ENCODE measurements at places on chromosomes 4 and X. TPM values are rescaled to one million over a fixed set of nuclear protein-coding genes. Genes with fewer than 3 reads are reported as not detected.

The IL2RG gene
- 0.12 TPM for total RNA-seq

The NLRP2B gene
- total RNA-seq = not detected

The CWH43 gene
- not detected for total RNA-seq

The VEGFC gene
- total RNA-seq = 9.2 TPM

The CENPVL1 gene
- total RNA-seq = not detected

The CXCL13 gene
- total RNA-seq = not detected

The PNMA6F gene
- total RNA-seq = not detected

The RNF175 gene
- total RNA-seq = not detected

The LGI2 gene
- total RNA-seq = 0.09 TPM

The AMTN gene
- 0.18 TPM for total RNA-seq

The FOXO4 gene
- 1.4 TPM for total RNA-seq

The PGM2 gene
- 19.1 TPM for total RNA-seq

The CCDC120 gene
- 3.5 TPM for total RNA-seq

The RTL3 gene
- 0.16 TPM for total RNA-seq

The RAB41 gene
- total RNA-seq = not detected

The ETDA gene
- total RNA-seq = not detected

The DGAT2L6 gene
- not detected for total RNA-seq

The MTCP1 gene
- total RNA-seq = 16.3 TPM

The GAGE12E gene
- total RNA-seq = not detected

The OTC gene
- not detected for total RNA-seq

The PRR32 gene
- not detected for total RNA-seq

The PAK3 gene
- 0.02 TPM for total RNA-seq

The C4orf51 gene
- total RNA-seq = not detected

The SLBP gene
- total RNA-seq = 72.6 TPM

The MAP9 gene
- 4.2 TPM for total RNA-seq

Measured in A549 treated with dexamethasone at 1 μM for 4 hours (cell line).